Activated naive CD8-positive, alpha-beta T cell treated with anti-CD3 and anti-CD28 coated beads for 36 hours (primary cell): ENCODE measurements at places on chromosomes 7 and 10.

DNA sequence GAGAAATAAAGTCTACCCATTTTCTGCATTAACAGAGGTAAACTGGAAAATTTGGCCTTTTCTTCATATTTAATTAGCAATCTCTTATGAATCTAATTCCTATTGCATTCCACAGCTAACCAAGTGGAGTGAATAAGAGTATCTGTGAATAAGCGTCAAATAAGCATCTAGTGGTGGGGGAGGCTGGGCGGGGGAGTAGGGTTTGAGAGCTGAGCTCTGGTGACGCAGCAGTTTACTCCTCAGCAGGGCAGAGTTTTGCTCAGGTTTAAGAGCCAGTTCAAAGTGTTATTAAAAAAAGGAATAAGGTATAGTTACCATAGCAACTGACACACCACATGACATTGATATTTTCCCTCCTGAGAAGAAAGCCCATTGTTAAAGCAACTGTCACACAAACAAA is 1346.8 kb upstream of the CELF2 start:
- no peak for DNase-seq

DNA sequence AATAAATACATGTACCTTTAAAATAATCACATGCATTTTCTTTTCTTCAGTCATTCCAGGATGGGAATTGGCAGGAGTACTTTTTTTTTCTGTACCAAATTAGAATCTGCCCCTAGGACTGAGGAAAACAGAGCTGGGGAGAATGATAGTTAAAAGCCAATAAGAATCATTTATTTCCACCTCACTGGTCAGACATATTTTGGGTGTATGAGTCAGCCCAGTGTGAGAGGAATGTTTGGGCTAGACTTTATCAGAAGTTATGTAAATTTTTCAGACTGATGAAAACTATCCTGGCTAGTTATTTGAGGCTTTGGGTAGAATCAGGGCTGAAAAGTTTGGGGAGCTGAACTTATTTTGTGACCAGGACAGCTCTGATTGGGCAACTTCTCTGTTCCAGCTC is 303.1 kb upstream of the NPSR1 start:
- no peak for DNase-seq

DNA sequence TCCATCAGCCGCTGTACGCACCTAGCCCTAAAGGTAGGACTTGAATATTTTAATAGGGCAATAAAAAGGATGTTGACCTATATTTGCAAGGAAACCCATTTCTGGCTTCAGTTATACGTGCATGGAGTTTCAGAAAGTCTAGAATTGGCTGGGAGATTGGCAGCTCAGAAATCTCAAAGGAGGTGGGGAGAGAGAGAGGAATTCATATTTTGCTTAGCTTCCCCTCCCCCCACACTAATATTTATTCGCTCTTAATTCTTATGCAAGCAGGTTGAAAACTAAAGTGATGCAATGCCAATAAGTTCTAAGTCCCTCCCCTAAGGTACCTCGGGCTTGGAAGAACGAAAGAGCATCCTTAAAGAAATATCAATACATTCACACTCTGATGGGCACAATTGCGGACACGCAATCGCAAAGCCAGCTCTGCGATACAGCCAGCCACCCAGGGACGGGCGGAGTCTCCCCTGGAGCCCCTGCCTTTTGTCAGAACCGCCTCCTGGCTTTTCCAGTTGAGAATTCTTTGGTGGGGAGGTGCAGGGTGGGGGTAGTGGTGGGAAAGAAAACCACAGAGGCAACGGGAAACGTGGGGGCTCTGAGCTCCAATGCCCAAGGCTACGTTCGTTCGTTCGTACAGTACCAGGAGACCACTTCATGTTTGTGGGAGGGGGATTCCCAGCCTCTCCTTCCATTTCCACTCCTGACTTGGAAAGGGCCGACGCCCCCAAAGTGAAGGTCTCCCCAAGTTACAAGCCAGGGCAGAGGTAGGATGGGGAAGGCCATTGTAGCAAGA is 1.3 kb downstream of the SHH start:
- DNase-seq: no peak

- no peak for DNase-seq
Observed at GRCh38 chr7:15831606-15832005, 145.1 kb upstream of the MEOX2 start.

- DNase-seq: no peak
Observed at GRCh38 chr7:34851431-34851830, 185.9 kb downstream of the DPY19L1 start.

DNA sequence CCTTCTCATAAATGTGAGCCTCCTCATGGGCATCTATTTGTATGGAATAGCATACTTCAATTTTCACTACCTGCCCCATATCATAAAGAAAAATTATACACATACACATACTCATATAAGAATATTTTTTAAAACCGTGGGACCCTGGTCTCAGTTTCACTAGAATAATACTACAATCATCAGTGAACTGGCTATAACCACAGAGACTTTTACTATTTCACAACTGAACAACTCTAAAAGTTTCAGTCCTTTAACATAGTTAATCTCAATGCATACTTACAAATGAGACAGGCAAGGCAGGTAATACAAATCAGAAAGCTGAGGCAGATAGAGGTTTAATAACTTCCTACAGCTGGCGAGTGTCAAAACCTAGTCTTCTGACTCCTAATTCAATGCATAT is 83.1 kb downstream of the LRRN3 start:
- no peak for DNase-seq

DNA sequence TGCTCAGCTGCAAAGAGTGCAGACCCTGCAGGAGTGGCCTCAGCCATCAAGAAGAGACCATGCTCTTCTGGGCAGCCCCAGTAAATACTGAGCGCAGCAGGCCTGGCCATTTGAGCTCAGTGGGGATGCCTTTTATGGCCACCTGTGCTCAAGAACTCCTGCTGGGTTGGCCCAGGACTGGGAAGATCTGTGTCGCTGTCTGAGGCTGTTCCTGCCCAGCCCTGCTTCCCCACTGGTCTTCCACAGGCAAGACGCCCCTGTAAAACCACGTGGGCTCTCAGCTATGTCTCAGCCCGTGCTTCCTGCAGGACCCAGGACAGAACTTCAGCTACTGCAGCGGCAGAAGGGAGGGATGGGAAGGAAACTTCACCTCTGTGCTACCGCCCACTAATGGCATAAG is 10.5 kb upstream of the PPIF start:
- no peak for DNase-seq

- no peak for DNase-seq
Observed at GRCh38 chr10:20237586-20237985, 421.4 kb downstream of the PLXDC2 start.

GRCh38 chr10:124996127-124996853 is 54.4 kb downstream of the ZRANB1 start:
- no peak for DNase-seq
